ENCODE measurements at places on chromosomes 7 and 10.

DNA sequence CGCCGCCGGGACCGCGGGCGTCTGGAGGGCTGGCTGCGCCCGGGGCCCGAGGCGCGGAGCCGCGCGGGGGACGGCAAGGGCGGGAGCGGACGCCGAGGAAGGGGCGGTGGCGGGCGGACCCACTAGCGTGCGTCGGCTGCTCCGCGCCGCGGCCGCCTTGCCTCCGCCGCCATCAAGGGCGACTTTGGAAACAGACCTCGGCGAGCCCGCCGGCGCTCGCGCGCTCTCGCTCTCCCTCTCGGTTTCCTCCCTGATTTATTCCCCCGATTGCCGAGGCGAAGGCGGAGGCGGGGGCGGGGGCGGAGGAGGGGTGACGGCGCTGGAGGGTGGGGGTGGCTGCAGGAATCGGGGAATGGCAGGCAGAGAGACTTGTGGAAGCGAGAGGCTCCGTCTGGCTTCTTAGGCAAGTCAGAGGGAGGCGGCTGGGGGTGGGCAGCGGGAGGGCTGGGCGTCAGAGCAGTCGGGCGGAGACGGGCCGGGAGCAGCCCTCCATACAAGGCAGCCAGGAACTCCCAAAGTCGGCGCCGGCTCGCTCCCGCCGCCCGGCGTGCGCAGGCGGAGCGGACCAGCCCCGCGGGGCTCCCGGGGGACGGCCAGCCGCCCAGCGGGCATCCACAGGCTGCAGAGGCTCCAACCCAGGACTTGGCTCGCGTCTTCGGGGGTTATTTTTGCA lies at the start of gene CACNA2D1:
Gene CACNA2D1, minus strand, starts transcription at position 231 of the 673 bp plus-strand sequence.
- no peak for DNase-seq

- no peak for DNase-seq
Observed at GRCh38 chr7:36372156-36372555, 17.5 kb upstream of the ANLN start.

DNA sequence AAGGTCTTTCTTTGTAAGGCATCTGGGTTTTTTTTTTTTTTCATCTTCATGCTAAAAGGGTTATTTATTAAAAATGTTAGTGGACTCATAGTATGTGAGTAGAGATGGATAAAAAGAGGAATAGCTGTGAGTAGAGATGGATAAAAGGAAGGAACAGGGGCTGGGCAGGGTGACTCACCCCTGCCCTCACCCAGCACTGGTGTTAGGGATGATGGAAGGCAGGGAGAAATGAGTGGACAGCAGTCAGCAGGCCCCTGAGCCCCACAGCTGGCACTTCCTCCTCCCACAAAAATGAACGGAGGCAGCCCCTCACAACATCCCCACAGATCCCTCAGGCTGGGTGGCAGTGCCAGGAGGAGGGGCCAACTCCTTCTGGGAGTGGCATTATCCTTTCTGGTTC lies 39.3 kb downstream of the ANTXRL start:
- no peak for DNase-seq

GRCh38 chr7:24597014-24597413 lies 23.8 kb downstream of the PALS2 start:
- DNase-seq, result no peak

DNA sequence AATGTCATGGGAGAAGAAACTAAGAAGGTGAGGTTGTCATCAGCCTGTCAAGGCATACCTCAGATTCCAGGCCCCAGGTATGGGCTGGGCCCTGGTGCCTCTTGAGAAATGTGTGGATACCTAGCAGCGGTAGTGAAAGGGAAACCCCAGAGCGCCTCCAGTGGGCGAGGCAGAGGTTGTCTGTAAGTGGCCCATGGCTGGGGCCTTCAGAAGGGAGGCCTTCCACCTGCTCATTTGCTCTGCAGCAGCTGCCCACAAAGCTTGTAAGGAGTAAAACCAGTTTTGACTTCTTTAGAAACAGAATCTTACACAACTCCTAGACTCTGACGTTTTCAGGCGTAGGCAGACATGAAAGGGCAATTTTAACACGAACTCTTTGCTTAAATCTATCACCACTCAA lies 509.9 kb downstream of the PARD3 start:
- DNase-seq, result no peak

GRCh38 chr10:67280405-67280804 lies 354.6 kb downstream of the LRRTM3 start:
- no peak for DNase-seq

- DNase-seq, result no peak
Observed at GRCh38 chr7:31027161-31027965, 24.7 kb upstream of the ADCYAP1R1 start.

- no peak for DNase-seq
Observed at GRCh38 chr7:584122-584465, 64.4 kb upstream of the PDGFA start.

DNA sequence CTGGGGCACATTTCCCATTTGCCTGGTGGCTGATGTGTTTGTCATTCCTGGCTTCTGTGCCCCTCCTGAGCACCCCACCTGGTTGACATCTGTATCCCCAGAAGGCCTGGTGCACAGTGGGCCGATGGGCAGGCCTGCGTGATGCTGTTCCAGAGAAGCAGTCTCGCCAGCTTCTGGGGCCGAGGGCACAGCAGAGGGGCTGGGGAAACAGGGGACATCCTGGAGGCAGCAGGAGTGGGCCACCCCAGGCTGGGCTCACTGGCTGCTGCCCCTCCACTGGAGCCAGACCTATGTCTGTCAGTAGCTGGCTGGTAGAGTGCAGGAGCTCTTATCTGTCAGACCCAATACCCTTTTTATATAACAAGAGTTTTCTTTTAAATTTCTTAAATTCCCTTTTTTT lies 896 bp upstream of the MYL7 start:
- no peak for DNase-seq

DNA sequence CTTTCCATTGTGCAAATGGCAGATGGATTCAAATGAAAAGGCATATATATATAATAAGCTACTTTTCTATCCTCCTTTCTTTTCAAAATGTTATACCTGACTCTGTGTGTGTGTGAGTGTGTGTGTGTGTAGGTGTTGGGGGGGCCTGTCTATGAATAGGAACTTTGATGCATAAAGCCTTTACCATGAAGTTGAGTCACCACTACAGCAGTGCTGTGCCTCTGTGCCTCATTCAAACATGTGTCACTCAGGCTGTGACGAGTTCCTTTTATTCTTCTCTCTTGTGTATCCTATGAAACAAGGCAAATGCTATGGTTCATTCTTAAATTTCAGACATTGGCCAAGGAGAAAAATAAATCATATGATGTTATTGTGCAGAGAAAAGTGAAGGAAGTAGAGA lies 52.7 kb upstream of the DKK1 start:
- no peak for DNase-seq

- DNase-seq, result no peak
Observed at GRCh38 chr7:65477326-65477725, 103.7 kb downstream of the ZNF92 start.

DNA sequence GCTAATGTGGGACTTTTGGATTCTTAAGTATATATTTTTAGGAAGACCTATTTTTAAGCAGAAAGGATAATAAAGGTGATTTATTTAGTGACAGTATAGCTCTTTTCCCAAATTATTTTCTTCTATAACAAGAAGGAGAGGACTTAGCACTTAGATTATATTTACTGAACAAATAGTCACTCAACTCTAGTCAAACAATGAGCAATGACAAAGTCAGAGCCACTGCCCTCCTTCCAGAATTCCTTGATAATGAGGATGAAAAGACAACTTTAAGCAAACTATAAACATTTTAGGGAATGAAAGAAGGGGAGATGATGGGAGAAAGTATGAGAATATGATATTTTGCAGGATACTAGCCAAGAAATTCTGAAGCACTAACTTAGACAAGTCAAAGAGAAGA lies 293.5 kb upstream of the YAE1 start:
- DNase-seq, result no peak

- DNase-seq, result peak; percentile 36
Observed at GRCh38 chr10:24826009-24826408, 102.3 kb upstream of the ARHGAP21 start.
